GM13977 (cell line): ENCODE measurements at places on chromosomes 13 and 19.

DNA sequence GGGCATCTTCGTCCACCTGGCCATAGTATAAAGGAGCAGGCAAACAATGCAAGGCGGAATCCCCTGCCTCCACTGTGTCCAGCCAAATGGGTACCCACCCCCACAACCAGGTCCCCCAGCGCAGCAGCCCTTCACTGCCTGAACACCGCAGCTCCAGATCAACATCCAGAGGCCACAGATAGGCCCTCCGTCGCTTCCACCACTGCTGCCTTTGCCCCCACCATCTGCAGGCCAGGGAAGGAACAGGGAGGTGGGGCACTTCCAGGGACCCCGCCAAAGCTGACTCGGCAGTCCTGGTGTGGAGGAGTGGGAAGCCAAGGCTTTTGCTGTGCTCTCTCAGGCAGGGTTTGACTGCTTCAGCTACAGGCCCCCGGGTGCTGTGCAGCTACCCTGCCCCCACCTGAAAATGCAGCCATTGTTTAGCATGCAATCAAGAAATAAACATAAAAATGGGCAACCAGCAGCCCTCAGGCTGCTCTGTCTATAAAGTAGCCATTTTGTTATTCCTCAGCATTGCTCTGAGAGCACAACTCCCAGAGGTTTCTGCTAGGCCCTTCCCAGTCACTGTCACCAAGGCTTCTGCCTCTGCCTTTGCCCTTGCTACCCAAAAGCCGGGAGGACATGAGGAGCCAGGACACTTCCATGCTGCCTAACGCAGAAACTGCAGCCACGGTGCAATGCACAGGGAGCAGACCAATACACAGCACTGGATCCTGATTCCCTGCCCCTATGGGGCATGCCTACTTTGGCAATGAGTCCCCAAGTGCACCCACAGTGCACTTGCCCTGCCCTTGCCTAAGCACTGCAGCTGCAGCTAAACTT is 733.2 kb upstream of the KLHL1 start:
- no peak for DNase-seq

GRCh38 chr13:60671386-60671785 is 274.4 kb downstream of the TDRD3 start:
- no peak for DNase-seq

DNA sequence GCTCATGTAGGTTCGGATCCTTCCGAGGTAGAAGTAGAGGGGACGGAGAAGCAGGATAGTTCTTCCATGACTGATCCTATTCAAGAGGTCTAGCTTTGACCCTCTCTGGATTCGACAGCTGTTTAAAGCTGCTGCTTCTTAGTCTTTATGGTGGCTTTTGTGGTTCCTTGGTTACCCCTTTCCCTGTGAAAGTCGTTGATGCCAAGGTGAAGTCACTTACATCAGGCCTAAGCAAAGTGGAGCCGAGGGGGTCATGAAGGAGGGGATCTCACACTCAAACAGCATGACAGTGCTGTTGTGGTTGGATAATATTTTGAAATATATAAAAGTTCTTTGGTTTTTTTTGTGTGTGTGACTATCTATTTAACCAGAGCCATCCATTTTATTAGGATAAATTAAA is 8.1 kb downstream of the CCDC70 start:
- no peak for DNase-seq

DNA sequence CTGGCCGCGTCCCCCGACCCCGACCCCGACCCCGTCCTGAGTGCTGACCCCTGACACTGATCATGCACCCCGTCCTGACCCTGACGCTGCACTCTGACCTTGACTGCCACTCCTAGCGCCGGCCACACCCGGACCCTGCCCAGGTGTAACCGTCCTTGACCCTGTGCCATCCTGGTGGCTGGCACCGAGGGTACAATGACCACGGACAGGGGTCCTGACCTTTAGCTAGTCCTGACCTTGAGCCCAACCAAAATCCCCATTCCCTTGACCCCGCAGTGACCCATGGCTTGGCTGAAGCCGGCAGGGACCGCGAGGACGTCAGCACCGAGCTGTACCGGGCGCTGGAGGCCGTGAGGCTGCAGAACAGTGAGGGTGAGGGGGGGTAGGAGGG is 25.9 kb downstream of the CLEC4M start:
- DNase-seq = no peak

DNA sequence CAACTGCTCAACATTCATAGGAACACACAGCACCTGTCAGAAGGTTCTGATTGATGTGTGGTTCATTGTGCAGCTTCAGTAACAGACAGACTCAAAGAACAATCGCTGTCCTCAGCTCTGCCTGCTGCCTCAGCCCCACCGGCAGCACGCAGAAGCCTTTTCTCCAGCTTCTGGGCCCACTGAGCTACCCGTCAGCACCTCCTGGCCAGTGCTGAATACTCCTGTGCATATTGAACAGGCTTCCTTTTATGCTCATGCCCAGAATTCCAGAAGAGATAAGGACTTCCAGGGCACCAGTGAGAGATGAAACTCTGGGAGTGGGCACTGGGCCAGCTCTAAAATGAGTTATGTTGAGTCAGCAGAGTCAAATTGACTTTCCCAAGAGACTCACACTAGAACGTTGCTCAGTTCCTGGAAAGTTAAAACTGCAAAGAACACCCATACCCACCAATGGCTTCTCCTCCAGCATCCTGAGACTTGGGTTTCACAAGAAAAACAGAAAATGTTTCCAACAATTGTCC is 119.3 kb downstream of the COL4A1 start:
- DNase-seq = no peak
